ENCODE measurements at places on chromosomes 4 and X.

GRCh38 chr4:79211490-79211889 is 114.4 kb downstream of the NAA11 start:
- no peak for DNase-seq

- no peak for DNase-seq
These were observed 12.1 kb downstream of the PPA2 start for GRCh38 chr4:105461621-105462382.

- no peak for DNase-seq
These were observed 999.4 kb downstream of the GLUD2 start for GRCh38 chrX:122046815-122047214.

DNA sequence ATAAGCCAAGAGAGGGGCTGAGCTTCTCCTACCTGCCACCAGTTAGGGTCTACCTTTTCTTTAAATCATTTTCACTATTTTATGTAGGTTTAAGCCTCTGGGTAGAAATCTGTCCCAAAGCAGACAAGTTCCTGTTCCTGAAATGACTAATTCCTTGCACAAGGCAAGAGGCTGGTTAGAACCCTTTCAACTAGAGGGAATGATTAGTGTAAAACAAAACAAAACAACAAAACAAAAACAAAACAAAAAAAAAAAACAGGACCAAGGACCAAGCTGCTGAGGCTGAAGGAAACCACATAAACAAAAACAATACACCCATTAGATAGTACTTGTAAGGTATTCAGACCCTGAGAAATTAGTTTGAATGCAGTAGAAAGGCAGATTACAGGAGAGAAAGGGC is 62.7 kb downstream of the MAML3 start:
- DNase-seq: no peak

- no peak for DNase-seq
These were observed 23.9 kb downstream of the ARHGAP36 start for GRCh38 chrX:131081772-131082740.

- DNase-seq: no peak
These were observed 45.8 kb downstream of the SLC39A8 start for GRCh38 chr4:102299354-102300107.

GRCh38 chr4:151991884-151992167 is 231.0 kb upstream of the GATB start:
- DNase-seq: no peak

DNA sequence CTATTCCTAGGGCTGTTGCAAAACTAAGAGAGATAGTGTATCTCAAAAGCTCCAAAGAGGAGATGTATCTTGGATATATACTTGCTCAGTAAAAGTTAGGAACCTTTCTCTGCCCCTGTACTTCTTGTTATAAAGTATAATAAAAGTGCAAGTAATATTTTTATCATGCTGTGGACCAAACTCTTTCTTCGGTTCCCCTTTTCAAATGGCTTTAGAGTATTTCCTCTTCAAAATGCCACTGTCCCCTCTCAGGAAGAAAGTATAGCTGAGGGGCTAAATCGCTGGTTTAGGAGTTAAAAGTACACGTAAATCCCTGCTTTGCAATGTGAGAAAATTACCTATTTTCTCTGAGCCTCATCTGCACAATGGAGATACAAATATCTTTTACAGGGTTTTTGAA is 169.1 kb upstream of the FTHL17 start:
- no peak for DNase-seq

GRCh38 chr4:13988353-13989305 is 361.1 kb upstream of the BOD1L1 start:
- no peak for DNase-seq

DNA sequence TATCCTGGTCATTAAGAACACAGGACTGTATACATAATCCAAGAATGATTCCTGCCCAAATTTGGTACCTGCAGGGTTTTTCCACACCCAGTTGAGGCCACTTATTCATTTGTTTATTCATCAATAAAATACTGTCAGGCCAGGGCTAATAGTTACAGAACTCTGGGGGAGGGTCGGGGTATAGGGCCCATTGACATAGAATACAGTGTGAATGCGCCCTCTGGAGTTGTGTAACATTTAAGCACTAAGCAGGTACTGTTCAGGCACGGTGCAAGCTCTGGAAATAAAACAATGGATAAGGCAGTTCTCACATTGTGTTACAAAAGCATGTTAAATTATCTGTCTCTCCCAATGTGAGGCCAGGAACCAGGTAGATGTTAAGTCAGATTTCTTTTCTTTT is 30.8 kb upstream of the LRBA start:
- no peak for DNase-seq
